T-helper 2 cell (primary cell): ENCODE measurements at places on chromosomes 13 and 19.
A peak's percentile ranks its signal among the peaks of the same experiment; 100 is the strongest.

GRCh38 chr19:6811378-6811777 lies 38.9 kb downstream of the VAV1 start:
- DNase-seq: no peak

DNA sequence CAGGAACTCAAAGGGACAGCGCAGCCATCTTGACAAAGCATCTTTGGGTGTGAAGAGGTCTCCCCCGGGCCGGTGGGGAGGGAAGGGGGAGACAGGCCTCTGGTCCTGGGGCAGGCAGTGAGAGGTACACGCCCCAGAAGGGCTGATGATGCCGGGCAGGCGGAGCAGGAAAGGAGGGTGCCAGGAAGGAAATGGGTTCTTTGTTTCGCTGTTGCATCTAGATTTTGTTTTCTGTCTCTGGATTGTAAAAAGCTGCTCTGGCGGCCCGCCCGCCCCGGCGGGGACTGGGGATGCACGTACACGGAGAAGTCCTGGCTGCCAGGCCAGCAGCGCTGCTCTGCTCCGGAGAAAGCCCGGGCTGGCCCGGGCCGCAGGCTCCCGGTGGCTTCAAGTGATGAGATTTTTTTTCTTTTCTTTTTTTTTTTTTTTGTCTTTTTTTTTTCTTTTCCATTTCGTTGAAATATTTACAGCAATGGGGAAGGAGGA lies 13.2 kb upstream of the ASF1B start:
- DNase-seq: no peak

GRCh38 chr13:75458696-75459422 lies 23.1 kb downstream of the TBC1D4 start:
- DNase-seq: no peak

GRCh38 chr13:73293913-73294523 lies 235.2 kb downstream of the KLF5 start:
- no peak for DNase-seq

- DNase-seq: no peak
These were observed 1.5 kb downstream of the ILF3 start for GRCh38 chr19:10655457-10656312.

DNA sequence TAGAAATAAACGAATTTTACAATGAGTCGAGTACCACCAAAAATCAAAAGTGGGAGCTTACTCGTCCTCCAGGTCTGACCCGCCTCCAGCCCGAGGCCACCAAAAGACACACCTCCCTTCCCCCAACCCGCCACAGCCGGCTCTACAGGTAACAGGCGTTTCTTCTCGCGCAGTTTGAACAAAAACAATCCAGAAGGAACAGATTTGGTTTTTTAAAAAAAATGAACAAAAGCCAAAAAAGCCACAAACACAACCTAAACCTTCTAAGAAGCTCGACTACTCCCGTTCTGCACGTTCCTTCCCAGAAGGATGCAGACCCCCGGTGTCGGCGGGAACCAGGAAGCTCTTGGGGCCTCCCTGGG lies 671 bp downstream of the ZDHHC20 start:
- DNase-seq: peak; percentile 25
